ENCODE measurements at places on chromosomes 6 and 20.

DNA sequence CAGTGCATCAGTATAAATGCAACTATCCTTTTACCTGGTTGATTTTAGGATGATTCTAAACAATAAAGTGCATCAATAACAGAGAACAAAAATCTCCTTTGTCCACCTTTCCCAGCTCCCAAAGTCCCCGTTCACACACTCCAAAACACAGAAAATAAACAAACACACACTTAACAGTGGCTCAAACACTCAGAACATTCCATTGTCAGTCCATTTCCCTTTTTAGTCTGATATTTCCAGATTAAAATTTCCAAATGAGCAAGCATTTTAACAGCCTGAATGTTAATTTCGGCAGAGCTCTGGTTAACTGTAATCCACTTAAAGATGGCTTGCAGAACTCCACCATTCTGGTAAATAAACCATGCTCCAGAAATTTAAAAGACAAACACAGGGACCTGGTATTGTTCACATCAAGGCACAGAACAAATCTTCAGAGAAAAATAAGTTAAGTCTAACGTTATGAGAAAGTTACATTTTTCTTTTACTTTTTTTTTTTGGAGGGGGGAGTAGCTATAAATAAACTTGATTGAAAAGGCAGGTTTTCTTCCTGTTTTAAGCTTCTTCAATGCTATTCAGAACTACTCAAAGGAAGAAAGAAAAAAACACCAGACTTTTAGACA lies 100.8 kb downstream of the DST start:
- DNase-seq, result no peak

GRCh38 chr20:23823621-23824324 lies 2.8 kb downstream of the CST2 start:
- no peak for DNase-seq

- no peak for DNase-seq
Observed at GRCh38 chr6:54805077-54805476, 41.5 kb upstream of the FAM83B start.

- no peak for DNase-seq
Observed at GRCh38 chr20:8940326-8940725, 128.6 kb upstream of the PLCB4 start.

GRCh38 chr6:113894712-113895674 lies 37.8 kb downstream of the MARCKS start:
- no peak for DNase-seq

GRCh38 chr6:87791485-87791884 lies 89.5 kb upstream of the AKIRIN2 start:
- no peak for DNase-seq

DNA sequence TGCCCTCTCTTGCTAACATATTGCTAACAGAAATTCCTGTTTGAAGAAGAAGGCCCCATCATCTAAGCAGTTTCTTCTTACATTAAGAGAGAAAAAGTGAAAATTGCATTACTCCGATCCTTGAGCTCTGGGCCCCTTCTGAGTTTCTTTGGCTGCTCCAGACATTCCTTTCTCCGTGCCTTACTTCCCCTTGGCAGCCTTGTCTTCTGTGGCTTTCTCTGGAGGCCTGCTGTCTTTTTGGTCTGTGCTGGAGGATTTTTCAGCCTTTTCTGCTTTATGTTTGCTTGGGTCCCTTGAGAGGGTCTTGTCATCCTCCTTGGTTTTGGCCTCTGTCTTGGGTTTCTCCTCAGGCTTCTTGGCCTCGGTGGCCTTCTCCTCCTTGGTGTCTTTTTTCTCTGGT lies 378.8 kb upstream of the CHD6 start:
- no peak for DNase-seq

- DNase-seq, result no peak
Observed at GRCh38 chr20:1625083-1625690, 5.4 kb upstream of the SIRPB1 start.

All from BE2C (cell line).